IMR-90 (cell line): ENCODE measurements at places on chromosomes 7 and 10. TPM values are rescaled to one million over a fixed set of nuclear protein-coding genes. Genes with fewer than 3 reads are reported as not detected.

GRCh38 chr7:124457841-124458240, 307.8 kb downstream of the GPR37 start:
- peak; percentile 70 for DNase-seq

DNA sequence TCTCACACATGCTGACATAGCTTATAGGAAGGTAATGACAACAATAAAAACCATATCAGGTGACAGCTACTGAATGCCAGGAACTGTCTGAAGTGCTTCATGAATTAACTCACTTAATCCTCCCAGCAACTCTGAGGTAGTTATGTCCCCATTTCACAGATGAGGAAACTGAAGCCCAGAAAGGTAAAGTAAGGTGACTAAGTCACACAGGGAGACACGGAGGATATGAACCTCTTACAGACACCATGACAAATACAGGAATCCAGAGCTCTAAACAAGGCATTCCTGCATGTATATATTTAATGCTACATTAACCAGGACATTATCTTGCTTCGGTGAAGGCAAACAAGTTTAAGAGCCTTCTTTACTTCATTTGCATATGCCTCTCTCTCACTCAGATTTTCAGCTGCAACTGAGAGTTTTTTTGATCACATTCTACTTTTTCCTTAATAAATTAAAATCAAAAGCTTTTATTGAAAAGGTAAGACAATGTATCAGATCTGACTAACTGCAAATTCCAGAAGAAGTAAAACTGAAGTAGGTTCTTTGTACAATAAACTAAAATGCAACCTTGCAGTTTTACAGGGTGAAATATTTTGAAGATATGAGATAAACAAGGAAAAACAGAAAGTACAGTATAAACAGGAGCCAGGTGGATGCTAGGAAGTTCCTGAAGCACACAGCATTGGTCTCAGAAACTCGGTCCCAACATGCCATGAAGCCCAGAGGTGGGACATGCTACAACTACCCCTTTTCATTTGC, 79.5 kb downstream of the SGMS1 start:
- no peak for DNase-seq

Gene LFNG
- polyA plus RNA-seq, result 5.1 and 5.3 TPM in 2 replicates

- DNase-seq, result peak; percentile 49
These were observed 72.1 kb downstream of the PTEN start for GRCh38 chr10:87935290-87936141.

GRCh38 chr10:11395581-11396310, 215.7 kb downstream of the USP6NL start:
- no peak for DNase-seq
